ENCODE measurements at places on chromosomes 6 and 20.
A peak's percentile ranks its signal among the peaks of the same experiment; 100 is the strongest.

- DNase-seq, result no peak
These were observed 37.7 kb downstream of the MAP3K4 start for GRCh38 chr6:161029195-161029809.

GRCh38 chr20:43345676-43346075, 112.0 kb upstream of the SRSF6 start:
- DNase-seq, result no peak

DNA sequence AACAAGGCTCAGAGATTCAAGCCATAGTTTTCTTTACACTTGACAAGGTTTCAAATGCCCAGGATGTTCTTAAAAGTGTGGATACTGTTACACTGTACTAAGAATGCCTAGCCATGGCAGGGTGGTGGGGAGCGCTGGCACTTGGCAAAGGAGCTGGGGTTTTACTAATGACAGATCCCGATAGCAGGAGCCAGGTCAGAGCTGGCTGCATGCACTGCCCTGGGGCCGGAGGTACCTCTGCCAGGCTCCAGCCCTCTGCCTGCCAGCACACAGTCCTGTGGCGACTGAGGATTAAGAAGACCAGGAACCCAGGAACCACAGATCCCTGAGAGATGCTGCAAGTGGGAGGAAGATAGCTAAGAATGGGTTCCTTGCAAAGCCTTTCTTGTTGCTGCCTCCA, 260.3 kb downstream of the ALDH8A1 start:
- no peak for DNase-seq

DNA sequence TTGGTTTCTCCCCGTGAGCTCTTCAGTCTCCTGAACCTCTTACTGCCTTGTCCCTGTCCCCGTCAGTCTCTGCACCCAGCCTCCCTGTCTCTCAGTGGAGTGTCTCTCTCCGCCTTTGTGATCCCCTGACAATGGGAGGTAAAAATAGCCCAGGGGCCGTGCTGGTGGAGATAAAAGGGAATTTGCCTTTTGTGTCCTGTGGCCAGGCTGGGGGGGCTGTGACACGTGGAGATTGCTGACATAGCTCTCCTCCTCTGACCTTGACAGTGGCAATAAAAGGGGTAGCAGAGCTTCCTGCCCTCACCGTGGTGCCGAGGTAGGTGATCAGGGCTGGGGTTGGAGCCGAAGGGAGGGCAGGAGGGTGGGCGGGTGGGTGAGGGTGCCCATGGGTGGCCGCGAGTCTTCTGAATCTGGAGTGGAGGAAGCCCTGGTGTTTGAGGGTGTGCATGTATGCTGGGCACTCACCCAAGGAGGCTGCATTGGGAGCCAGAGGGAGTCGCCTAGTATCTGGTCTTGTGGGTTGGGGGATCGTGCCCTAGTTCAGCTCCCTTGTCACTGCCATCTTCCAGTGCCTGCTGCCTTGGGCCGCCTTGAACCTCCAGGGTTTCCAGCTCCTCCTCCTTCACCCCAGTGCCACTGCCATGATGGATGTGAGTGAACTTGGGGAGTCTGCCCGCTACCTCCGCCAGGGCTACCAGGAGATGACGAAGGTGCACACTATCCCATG, 21.9 kb downstream of the MYH7B start:
- no peak for DNase-seq

GRCh38 chr20:29300579-29301551, 1956.6 kb upstream of the DEFB115 start:
- no peak for DNase-seq

GRCh38 chr6:165439928-165440554, 130.6 kb upstream of the C6orf118 start:
- peak; percentile 53 for DNase-seq

DNA sequence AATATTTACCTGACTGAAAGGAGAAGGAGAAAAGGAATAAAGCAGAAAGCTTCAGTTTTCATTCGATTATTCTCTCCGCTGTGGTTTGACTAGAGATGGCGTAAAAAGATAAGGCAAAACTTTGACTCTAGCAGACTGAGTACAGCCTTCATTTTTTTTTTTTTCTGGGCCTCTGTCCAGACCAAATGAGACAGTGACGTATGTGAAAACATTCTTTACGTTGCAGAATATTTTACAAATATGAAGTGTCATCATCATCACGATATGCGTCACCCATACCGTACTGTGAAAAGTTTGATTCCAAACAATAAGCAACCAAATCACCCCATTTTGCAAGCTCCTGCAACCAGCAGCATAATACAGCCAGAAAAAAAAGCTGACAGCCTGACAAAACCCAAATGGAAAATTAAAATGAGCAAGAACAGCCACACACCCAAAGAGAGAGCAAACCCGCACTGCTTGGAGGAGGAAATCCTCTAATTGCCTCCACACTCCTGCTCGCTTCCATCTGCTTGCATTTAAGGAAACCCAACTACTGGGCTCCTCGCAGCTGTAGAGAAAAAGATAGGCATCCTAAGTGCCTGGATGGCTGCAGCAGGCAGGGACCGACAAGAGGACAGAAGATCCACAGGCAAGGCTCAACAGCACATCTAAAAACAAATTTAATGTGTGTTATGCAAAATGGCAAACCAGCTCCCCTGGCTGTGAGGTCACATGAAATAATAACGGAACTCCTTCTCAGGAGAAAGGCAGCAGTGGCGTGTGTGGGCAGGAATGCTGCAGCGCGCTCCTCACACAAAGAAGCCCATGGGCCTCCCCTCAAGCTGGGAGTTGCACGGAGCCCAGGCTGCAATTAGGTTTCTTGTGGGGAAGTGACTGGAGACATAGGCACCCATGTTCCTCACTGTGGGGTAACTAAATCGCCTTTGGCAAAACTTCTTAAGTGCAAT, 113.1 kb downstream of the FYN start:
- no peak for DNase-seq

DNA sequence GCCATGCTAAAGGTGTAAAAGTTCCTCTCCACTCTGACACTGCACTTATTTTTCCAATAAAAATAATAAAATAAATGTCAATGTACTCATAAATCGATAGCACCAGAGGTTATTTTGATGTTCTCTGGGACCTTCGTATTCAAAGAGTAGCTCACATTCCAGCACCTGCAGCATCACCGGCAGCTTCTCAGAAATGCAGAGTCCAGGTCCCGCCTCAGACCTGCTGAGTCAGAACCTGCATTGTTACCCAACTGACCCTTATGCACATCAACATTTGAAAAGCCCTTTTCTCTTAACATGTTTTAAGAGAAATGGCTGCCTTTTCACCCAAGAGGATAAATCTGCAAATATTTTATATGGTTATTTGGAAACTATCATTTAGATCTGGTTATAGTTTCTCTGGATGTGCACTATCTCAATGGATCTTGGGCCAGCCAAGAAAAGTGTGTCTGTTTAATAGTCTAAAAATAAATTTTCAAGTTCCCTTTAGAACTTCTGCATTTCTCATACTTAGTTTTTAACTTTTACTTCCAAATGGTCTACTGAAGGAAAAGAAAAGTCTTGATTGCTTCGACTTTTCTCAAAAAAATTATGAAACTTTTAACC, 216.2 kb upstream of the PRDM1 start:
- DNase-seq, result no peak

- DNase-seq, result no peak
These were observed 72.3 kb upstream of the IFNGR1 start for GRCh38 chr6:137291441-137291840.

- DNase-seq, result no peak
These were observed 21.1 kb downstream of the STX11 start for GRCh38 chr6:144171406-144171805.

DNA sequence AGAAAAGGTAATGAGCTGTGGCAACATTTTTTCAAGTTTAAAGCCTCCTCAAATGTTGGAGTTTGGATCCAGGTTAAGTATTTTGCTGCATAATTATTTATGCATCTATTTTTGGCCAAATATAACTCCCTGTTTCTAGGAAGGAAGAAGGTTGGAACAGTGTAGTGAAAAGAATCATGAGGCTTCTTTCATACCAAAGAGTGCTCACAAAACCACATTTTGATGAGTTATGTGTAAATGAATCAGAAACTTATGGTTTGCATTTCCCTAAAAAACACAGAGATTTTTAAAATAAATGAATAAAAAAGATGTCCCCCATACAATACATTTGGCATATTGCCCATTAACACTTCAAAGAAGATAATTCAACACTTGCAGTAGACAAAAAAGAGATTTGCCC, 246.9 kb upstream of the PRDM1 start:
- no peak for DNase-seq
